Activated CD4-positive, alpha-beta T cell treated with anti-CD3 and anti-CD28 coated beads, Interleukin-2, amount 10 ng/mL, durations not matched to agents 7 days and 5 days (primary cell): ENCODE measurements at places on chromosomes 12 and 14. TPM values are rescaled to one million over a fixed set of nuclear protein-coding genes. Genes with fewer than 3 reads are reported as not detected.

DNA sequence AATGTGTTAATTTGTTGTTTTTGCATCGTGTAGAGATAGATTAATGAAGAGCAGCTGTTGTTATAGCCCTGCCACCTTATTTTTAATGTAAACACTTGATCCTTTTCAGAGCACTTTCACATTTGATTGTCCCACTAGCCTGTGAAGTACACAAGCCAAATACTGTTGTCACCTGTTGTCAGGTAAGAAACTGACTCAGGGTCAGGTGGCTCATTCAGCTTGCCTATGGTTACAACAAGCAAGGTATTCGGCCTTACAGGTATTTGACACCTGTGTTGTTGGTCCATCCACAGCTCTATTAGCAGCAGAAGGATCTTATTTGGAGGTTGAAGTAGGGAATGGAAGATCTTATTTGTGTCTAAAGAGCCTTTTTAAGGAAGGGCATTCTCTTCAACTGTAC, 108.9 kb downstream of the GPR135 start:
- DNase-seq: no peak

- no peak for DNase-seq
Measured at GRCh38 chr14:40697231-40697630, 909.4 kb upstream of the LRFN5 start.

DNA sequence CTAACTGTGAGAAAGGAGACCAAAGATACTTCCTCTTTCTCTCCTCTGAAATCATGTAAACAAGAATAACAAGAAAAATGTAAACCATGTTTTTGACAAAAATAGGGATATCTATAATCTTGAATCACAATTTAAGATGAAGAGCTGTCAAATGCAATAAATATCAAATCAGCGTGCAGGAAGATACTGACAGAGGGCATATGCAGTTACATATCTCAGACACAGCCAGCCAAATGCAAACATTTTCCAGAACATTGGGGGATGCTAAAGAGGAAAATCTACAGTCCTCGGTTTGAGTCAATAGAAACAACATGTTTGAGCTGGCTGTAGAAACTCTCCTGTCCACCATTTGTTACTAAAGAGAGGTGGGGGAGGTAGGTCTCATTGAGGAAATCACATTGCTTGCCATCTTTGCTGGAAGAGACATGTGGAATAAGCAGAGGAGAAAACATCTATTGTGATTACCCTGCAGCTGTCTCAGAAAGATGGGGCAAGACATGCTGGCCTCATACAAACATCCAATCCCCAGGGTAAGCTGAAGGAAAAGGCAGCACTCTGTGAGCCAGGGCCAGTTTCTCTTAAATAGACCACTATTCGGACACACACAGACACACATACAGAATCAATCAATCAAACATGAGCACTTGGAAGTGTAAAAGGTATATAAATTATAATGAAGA, 43.5 kb downstream of the CNTN1 start:
- no peak for DNase-seq

DNA sequence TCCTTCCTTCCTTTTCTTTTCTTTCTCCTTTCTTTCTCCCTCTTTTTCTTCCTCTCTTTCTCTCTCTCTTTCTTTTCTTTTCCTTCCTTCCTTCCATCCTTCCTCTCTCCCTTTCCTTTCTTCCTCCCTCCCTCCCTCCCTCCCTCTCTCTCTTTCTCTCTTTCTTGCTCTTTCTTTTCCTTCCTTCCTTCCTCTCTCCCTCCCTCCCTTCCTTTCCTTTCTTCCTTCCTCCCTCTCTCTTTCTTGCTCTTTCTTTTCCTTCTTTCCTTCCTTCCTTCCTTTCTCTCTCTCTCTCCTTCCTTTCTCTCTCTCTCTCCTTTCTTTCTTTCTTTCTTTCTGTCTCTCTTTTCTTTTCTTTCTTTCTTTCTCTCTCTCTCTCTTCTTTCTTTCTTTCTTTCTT, 207.6 kb downstream of the ATP23 start:
- DNase-seq: no peak

- DNase-seq: no peak
Measured at GRCh38 chr12:122437656-122438121, 15.2 kb upstream of the CLIP1 start.

POTEM gene
- not detected for total RNA-seq

NOVA1 gene
- total RNA-seq: not detected

CLEC14A gene
- total RNA-seq: not detected
